Stimulated activated CD4-positive, alpha-beta T cell treated with anti-CD3 and anti-CD28 coated beads, TNF-alpha, amount 100 ng/mL, for 24 hours (primary cell): ENCODE measurements at places on chromosomes 11 and 22.

- no peak for DNase-seq
Observed at GRCh38 chr11:57498540-57498939, 17.0 kb downstream of the SLC43A1 start.

- DNase-seq = no peak
Observed at GRCh38 chr22:45742866-45743450, 71.3 kb downstream of the ATXN10 start.

GRCh38 chr22:42949159-42949558 is 65.8 kb downstream of the PACSIN2 start:
- no peak for DNase-seq

GRCh38 chr11:130370845-130371590 is 56.3 kb upstream of the ZBTB44 start:
- DNase-seq = no peak

- no peak for DNase-seq
Observed at GRCh38 chr22:25153961-25154666, 45.5 kb upstream of the CRYBB3 start.

GRCh38 chr11:30345644-30346043 is 22.7 kb downstream of the ARL14EP start:
- DNase-seq = no peak

DNA sequence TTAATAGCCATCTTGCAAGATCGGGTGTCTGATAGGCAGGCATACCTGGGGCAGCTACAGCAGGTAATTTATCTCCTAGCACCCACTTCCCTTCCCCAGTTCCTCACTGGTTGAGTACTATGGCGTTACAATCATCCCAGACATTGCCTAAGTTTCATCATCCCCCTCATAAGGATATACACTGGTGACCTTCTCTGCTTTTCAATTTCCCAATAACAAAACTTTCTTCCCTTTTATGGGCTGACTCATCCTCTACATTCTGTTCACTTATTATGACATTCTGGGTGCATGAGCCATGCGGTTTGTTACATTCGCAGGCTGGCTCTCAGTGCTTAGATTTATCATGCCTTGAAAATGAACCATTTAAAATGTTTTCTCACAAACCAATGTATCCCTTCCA is 5.0 kb upstream of the MRPL11 start:
- no peak for DNase-seq

DNA sequence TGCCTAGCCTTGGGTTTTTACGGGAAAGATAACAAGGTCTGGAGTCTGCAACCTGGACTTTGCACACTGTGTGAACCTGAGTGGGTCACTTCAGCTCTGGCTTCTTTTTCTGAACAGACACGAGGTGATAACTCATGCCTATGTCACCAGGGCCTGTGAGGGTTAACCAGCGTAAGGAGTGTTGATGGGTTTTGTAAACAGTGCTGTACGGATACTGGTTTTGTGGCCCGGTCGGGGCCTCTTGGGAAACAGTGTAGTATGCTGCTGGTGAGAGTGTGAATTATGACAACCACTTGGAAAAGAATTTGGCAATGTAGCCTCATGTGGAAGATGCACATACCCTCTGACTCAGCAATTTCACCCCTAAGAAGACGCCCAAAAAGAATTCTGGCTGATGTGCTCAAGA is 266.8 kb downstream of the MN1 start:
- no peak for DNase-seq

DNA sequence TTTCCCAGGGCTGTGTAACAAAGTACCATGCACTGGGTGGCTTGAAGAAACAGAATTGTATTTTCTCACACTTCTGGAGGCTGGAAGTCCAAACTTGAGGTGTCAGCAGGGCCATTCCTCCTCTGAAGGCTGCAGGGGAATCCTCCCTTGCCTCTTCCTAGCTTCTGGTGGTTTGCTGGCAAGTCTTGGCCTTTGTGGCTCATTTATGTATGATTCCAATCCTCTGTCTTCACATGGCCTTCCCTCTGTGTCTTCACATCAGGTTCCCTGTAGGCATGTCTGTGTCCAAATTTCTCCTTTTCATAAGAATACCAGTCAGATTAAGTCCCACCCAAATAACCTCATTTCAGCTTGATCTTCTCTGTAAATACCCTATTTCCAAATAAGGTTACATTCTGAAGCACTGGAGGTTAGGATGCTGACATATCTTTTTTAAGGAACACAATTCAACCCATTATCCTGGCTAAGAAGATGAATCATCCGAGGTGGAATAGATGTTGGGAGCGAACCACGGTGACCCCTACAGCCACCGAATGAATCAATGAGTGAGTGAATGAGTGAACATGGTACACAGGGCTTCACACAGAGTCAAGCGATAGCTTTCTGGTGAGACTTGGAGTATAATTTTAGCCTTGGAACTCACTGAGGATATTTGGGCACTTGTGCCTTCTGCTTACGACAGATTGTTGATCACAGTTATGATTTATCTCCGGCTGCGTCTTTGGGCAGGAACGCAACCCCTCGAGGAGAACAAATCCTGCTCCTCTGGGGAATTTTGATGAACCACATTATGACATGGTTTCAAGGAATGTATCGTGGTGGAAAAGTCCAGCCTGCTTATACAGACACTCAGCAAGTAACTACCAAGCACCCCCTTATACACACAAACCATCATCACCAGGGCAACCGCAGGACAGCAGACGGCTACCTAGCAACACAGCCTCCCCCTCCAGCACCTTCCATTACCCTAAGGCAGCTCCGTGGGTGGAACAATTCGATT is 34.3 kb upstream of the MICAL2 start:
- no peak for DNase-seq

DNA sequence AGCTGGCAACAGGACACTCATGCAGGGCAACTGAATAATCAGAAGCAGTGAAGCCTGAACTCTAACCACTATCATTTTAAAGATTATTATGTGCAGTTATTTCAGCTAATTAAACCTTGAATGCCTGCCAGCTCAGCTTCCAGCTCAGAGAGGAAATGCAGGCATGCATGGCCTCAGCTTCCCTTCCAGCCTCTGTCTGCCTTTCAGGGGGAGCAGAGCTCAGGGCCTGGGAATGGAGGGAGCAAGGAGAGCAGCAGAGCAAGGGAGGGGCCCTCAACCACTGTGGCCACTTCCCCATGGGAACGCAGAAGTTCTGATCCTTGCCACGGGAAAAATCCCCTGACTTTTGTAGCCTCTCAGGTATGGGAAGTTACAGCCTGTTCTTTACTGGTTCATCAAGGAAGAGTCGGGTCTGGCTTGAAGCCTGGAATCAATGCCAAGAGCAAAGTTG is 32.5 kb upstream of the APLNR start:
- DNase-seq = no peak

DNA sequence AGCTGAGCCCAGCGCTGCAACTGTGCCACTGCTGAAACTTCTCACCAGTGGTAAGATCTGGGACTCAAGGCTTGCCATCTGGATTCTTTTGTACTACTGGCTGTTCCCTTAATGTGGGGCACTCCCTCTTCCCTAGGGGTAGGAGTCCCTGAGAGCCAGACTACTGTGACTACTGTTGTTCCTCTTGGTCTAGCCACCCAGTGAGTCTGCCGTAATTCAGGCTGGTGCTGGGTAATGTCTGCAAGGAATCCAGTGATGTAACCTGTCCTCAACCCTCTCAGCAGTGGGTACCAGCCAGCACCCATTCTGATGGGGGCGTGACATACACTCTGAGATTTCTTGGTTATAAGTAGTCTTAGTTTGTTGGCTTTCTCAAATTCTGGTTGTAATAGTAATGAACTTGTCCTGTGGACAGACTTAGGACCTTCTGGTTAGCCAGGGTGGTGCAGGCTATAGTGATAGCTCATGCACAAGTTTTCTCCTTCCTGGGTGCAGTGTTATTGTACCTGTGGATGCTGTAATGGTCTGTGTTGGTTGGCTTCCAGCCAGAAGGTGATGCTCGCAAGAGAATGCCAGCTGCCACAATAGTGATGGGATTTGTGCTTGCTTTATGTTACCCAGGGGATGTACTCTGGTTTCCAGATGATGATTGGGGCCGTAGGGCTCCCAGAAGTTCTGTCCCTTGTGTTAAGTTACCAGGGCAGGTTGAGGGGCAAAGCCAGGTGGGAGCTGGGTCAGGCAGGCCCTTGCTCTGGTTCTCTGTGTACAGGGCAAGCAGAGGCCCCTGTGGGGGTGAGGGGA is 65.5 kb downstream of the ARHGAP42 start:
- DNase-seq = no peak

DNA sequence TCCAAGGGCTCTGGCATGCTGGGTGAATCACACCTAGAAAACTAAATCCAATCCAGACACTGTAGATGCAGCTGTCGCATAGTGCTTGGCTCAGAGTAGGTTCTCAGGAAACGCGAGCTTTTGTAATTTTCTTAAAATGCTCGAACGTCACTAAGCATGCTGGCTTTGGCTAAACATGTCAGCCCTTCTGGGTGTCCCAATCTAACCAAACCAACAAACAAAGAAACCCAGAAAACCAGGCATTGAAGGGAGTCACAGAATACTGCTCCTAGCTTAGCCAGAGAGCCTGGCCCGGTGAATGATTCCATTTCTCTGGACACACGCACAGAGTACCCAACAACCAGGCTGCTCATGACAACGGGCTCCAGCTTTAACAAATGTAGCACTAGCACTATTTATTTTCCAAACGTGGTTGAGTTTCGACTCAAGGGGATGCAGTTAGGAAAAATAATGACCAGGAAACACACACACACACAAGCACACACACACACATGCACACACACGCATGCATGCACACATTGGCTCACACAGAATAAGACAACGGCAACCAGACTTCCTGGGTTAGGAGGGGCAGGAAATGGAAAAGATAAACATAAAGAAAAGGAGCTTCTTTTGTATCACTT is 492.6 kb downstream of the MIAT start:
- no peak for DNase-seq

GRCh38 chr11:75233754-75234172 is 6.8 kb upstream of the TPBGL start:
- no peak for DNase-seq

- DNase-seq = no peak
Observed at GRCh38 chr11:127632976-127633680, 632.6 kb upstream of the KIRREL3 start.

DNA sequence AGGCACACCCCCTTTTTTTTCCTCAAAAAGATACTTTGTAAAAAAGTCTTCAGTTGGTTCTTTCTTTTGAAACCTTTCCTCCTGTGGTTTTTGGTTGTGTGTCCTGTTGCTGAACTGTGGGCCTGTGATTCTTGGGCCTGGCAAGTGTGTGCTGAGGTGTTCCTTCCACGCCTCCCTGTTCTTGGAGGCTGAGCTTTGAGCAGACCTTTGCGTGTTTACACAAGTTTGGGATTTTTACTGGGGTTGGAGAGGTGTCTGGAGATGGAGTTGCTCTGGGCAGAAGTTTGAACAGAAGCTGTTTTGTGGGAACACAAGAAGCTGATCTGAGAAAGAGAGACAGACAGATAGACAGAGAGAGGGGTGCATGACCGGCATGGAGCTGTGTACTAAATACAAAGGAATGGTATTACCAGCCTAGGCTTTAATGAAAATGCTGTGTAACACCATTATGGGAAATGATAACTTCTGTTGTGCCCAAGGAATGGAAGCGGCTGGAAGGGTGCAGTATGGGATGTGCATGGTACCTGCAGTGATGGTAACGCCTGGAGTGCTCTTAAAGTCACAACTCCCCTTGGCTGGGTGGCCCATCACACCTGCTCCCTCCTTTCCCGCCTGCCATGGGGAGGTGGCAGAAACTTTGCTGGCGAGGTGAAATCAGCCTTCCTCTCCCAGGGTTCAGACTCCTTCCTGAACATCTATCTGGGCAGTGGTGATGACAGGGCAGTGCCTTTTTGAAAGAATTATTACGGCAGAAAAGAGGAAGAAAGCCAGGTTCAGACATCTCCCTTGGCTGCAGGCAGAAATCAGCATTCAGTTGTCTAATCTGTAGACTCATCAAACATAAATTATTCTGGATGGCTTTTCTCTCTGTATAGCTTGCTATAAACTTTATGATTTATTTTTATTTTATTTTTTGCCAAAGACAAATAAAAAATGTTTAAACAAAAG is 70.4 kb downstream of the LDLRAD3 start:
- DNase-seq = no peak

DNA sequence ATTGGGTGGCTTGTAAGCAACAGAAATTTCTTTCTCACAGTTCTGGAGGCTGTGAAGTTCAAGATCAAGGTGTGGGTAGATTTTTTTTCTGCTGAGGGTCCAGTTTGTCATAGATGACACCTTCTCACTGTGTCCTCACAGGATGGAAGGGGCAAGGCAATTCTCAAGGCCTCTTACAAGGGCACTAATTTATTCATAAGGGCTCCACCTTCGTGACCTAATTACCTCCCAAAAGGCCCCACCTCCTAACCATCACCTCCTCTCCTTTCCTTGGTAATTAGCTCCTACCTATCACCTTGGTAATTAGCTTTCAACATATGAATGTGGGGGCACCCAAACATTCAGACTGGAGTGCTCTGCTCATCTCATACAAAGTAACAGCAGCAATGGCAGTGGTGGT is 92.3 kb upstream of the CD44 start:
- DNase-seq = no peak
